ENCODE measurements at places on chromosomes 3 and 15.

DNA sequence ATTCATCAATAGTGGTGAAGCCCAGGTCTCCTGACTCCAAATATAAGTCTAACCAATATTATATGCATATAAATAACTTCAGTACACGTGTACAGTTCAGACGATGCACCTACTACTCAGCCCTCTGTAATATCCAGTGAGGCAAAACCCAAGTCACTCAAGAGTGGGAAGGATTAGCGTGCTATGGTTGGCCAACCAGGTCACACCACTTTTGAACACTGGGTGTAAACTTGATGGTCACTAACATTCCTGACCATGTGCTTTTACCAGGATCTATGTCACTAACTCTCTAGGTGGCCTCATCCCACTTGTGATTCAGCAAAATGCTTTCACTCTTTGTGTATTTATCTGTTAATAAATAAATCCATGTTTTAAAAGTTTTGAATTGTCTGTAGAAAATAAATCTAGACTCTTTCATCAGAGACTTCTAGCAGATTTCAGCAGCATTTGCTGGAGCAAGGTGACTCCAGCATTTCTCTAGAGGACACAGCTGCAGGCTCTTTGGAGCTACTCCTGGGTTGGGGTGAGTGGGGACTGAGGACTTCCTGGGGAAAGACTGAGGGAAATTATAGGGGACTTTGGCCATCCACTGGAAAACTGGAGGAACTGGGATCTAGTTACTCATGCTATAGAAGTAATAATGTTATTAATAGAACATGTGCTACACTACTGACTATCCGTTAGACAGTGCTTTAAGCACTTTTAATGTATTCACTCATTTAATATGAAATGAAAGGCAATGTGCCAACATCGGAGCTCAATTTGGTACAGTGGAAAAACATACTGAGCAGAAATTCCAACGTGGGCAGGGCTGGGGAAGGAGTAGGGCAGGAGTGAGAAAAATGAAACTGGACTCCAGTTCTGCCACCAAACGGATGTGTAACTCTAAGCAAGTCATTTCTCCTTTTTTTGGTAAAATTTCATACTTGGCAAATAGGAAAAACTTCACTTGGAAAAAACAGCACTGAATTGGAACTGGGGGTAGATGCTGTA lies 97.9 kb downstream of the RORA start:
- DNase-seq, result no peak

DNA sequence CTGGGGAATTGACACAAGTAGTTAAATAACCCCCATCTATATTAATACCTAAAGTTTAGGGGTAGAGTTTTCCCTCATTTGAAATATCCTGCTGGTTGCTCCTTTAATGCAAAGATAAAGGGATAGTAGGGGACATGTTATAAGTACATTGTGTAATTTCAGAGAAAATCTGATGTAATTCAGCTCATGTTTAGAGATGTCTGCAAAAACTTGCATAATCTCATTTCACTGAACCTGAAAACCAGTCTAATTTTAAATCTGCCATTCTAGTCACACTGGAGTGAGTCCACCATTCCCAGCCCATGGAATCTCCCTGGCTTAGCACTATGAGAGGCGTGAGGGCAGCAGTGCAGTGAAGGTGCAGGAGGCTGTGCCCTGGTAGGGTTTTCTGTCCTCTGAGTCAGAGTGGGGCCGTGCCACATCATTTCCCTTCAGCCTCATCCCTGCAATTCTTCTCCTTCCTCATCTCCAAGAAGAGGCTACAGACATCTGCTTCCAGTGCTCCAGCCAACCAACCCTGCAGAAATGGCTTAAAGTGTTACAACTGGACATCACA lies 246.3 kb upstream of the UMPS start:
- no peak for DNase-seq

DNA sequence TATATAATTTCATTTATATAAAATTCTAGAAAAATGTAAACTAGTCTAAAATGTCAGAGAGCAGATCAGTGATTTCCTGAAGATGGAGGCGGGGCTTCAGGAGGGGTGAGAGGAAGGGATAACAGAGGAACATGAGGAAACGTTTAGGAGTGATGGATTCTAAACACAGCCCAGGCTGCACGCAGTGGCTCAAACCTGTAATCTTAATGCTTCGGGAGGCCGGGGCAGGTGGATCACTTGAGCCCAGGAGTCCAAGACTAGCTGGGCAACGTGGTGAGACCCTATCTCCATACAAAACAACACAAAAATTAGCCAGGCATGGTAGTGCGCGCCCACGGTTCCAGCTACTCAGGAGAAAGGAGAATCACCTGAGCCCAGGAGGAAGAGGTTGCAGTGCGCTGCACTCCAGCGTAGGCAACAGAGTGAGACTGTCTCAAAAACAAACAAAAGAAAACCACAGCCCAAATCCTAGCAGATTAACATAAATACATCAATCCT lies 18.0 kb upstream of the IQCF1 start:
- DNase-seq, result no peak

- DNase-seq, result no peak
Measured at GRCh38 chr3:154223519-154223918, 100.8 kb downstream of the DHX36 start.

GRCh38 chr3:123941121-123941520 lies 19.9 kb downstream of the CCDC14 start:
- peak; percentile 65 for DNase-seq

- DNase-seq, result no peak
Measured at GRCh38 chr3:4982773-4983738, 3.8 kb downstream of the BHLHE40 start.

DNA sequence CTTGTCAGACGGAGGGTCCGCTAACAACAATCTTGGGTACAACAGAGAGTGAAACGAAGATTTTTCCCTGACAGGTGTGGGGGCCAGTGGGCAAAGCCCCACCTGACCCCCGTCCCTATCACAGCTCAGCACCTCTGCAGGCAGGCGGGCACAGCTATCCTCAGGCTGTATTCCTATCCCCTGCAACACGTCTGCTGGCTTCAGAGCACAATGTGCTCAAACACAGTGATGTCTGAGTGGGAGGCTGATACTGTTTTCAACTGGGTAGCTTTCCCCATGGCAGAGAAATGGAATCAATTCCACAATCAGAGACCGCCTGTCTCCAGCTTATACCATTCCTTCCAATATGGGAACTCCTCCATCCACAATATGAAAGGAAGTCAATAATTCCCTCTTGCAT lies 28.0 kb downstream of the TLE3 start:
- DNase-seq, result no peak

DNA sequence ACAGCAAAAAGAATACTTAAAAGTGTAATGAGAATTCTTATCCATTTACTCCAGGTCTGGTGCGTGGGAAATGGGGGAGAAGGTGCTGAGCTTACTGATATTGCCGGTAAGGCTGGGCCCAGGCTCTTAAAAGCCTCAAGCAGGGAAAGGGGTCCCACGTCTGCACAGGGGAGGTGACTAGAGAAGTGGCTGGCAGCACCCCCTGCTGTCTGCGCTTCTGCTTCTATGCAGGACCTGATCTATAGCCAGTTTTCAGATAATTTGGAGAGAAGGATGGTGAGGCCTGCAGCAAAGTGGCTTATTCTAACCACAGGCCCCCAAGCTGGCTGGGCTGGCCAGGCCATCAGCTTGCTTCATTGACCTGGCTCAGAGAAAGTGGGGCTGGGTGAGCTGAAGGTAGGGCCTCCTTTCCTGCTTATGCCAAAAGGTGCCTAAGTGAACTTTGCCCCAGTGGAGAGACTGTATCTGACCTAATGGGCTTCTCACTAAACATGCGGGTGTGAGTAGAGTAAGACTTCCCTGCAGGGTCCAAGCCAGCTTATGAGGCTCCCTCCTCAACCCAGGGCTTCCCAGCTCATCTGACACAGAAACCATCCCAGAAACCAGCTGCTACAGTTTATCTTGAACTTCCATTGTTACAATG lies 30.9 kb upstream of the ATP1B3 start:
- DNase-seq, result no peak

GRCh38 chr3:10340476-10340875 lies 19.6 kb upstream of the SEC13 start:
- DNase-seq, result no peak

DNA sequence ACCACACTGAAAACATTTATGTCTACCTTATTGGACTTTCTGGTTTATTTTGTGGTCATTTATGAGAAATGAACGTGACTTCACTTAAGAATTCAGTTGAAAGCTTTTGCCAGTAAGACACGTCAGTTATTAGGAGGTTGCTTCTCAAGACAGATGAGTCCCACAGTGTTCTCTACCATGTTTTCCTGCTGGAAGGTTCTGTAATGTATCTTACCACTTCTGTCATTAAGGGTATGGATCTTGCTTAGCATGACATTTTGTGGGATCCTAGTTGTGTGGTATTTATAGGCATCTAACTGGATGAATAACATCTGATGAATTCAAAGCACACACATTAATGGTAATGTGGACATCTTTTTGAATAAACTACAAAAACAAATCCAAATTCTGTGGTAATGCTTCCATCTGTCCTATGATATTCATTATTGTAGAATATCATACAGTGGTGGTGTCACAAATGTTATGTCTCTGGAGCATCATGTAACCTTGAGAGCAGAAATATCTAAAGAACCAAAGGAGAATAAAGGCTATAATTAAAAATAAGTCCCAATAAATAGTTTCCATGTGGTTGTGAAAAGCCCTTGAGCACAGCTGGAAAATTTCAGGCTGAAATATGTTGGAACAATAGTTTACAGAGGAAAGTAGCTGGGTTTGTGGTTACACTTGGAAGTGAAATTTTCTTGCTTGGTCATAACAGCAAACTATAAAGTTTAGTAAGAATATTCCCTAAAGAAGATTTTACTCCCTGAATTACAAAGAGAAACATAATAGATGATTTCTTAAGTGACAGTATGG lies 61.5 kb downstream of the C3orf38 start:
- no peak for DNase-seq
